Effector memory CD8-positive, alpha-beta T cell (primary cell): ENCODE measurements at places on chromosomes 2 and 18.

GRCh38 chr2:146108993-146109392 lies 1589.1 kb upstream of the ZEB2 start:
- H3K4me3 ChIP-seq, result no peak overlapping the region
- DNase-seq, result no peak
- H3K4me1 ChIP-seq, result no peaks in the 10 kb centered on the region
- no peaks in the 10 kb centered on the region for H3K27me3 ChIP-seq

DNA sequence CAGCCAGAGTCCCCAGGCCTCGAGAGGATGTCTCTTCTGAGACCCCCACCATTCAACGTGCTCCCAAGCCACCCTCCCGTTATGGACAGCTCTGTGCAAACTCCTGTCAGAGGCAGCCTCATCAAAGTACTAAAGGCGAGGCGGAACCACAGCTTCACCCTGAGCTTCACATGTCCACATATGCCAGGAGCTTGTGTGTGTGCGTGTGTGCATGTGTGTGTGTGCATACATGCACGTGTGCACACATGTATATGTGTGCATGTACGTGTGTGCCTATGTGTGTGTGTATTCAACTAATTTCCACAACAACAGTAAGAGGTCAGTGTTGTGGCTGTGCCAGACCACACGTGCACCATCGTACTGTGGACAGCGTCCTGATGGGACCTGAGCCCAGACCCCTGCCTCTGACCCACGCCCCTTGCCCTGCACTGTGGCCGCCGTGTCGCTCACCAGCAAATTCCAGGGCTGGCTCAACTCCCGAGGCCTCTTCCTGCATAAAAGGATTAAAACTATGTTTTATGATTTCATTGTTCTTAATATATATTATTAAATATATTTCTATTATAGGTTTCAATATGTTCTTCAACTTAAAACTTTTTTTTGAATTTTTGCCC lies 444.8 kb downstream of the EIPR1 start:
- no peaks in the 10 kb centered on the region for H3K27me3 ChIP-seq
- no peaks in the 10 kb centered on the region for H3K4me1 ChIP-seq
- no peak overlapping the region for H3K4me3 ChIP-seq
- no peak overlapping the region for H3K27ac ChIP-seq
- H3K36me3 ChIP-seq, result peaks cover 2% of the 10 kb centered on the region

- H3K4me3 ChIP-seq, result no peak overlapping the region
- H3K27ac ChIP-seq, result no peak overlapping the region
- H3K36me3 ChIP-seq, result no peaks in the 10 kb centered on the region
- peaks cover 56% of the 10 kb centered on the region for H3K27me3 ChIP-seq
- H3K4me1 ChIP-seq, result peaks cover 3% of the 10 kb centered on the region
- no peak for DNase-seq
Observed at GRCh38 chr2:56184500-56185011, 766 bp downstream of the CCDC85A start.

DNA sequence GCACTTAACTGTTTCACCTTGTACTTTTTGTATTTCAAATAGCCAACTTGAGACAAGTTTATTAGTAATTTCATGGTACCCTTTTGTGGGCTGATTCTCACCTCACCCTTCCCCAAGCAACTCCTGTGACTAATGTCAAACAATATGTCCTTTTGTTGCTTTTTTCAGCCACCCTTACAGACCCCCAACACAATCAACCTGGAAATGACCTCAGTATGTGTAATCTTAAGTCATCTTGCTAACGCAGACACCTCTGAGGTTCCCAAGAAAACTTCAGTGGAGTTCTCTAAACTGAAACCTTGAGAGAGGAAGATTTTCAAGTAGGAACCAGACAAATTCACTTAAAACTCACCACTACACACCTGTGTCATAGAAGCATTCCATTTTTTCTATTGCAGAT lies 69.5 kb downstream of the KYNU start:
- no peaks in the 10 kb centered on the region for H3K36me3 ChIP-seq
- H3K27me3 ChIP-seq, result peaks cover 31% of the 10 kb centered on the region
- no peak for DNase-seq
- H3K27ac ChIP-seq, result no peak overlapping the region

GRCh38 chr2:212957624-212958023 lies 193.8 kb downstream of the IKZF2 start:
- no peaks in the 10 kb centered on the region for H3K27me3 ChIP-seq
- peaks cover 43% of the 10 kb centered on the region for H3K4me1 ChIP-seq
- H3K4me3 ChIP-seq, result peak overlapping the region; percentile 66
- H3K27ac ChIP-seq, result peak overlapping the region; percentile 88
- no peak for DNase-seq

- no peaks in the 10 kb centered on the region for H3K36me3 ChIP-seq
- H3K4me1 ChIP-seq, result no peaks in the 10 kb centered on the region
- H3K27ac ChIP-seq, result no peak overlapping the region
- no peak for DNase-seq
- peaks cover 63% of the 10 kb centered on the region for H3K27me3 ChIP-seq
- H3K4me3 ChIP-seq, result no peak overlapping the region
Observed at GRCh38 chr2:26697425-26697824, 4.9 kb downstream of the KCNK3 start.

GRCh38 chr2:71601136-71602114 lies 148.1 kb downstream of the DYSF start:
- peaks cover 3% of the 10 kb centered on the region for H3K36me3 ChIP-seq
- H3K27me3 ChIP-seq, result peaks cover 6% of the 10 kb centered on the region
- no peak for DNase-seq
- no peak overlapping the region for H3K27ac ChIP-seq
- H3K4me1 ChIP-seq, result no peaks in the 10 kb centered on the region

DNA sequence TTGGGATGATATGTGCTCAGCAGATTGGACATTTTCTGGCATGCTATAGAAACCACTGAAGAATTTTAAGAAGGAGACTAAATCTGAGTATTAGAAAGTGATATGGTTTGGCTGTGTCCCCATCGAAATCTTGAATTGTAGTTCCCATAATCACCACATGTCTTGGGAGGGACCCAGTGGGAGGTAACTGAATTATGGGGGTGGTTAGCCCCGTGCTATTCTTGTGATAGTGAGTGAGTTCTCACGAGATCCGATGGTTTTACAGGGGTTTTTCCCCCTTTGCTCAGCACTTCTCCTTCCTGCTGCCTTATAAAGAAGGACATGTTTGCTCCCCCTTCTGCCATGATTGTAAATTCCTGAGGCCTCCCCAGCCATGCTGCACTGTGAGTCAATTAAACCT lies 535.9 kb upstream of the VRK2 start:
- no peak for DNase-seq
- H3K27me3 ChIP-seq, result no peaks in the 10 kb centered on the region
- peaks cover 2% of the 10 kb centered on the region for H3K36me3 ChIP-seq
- H3K27ac ChIP-seq, result no peak overlapping the region
- H3K4me1 ChIP-seq, result no peaks in the 10 kb centered on the region

GRCh38 chr2:239594019-239594771 lies 193.4 kb upstream of the HDAC4 start:
- DNase-seq, result no peak
- peak overlapping the region; percentile 19 for H3K27ac ChIP-seq
- no peaks in the 10 kb centered on the region for H3K4me1 ChIP-seq
- no peak overlapping the region for H3K4me3 ChIP-seq
- peaks cover 2% of the 10 kb centered on the region for H3K36me3 ChIP-seq
- H3K27me3 ChIP-seq, result no peaks in the 10 kb centered on the region

- H3K27me3 ChIP-seq, result no peaks in the 10 kb centered on the region
- no peak overlapping the region for H3K4me3 ChIP-seq
- H3K36me3 ChIP-seq, result peaks cover 78% of the 10 kb centered on the region
- no peak for DNase-seq
Observed at GRCh38 chr2:237746302-237747080, 52.1 kb upstream of the RBM44 start.

GRCh38 chr18:80232030-80232429 lies 15.3 kb downstream of the PARD6G start:
- H3K27ac ChIP-seq, result no peak overlapping the region
- no peaks in the 10 kb centered on the region for H3K36me3 ChIP-seq
- H3K4me1 ChIP-seq, result no peaks in the 10 kb centered on the region
- H3K4me3 ChIP-seq, result no peak overlapping the region
- DNase-seq, result no peak

- no peak overlapping the region for H3K4me3 ChIP-seq
- peaks cover 18% of the 10 kb centered on the region for H3K27me3 ChIP-seq
- no peak for DNase-seq
- no peaks in the 10 kb centered on the region for H3K36me3 ChIP-seq
- no peak overlapping the region for H3K27ac ChIP-seq
- no peaks in the 10 kb centered on the region for H3K4me1 ChIP-seq
Observed at GRCh38 chr2:19762142-19762541, 139.6 kb downstream of the TTC32 start.

GRCh38 chr18:80200932-80201672 lies 46.2 kb downstream of the PARD6G start:
- peaks cover 4% of the 10 kb centered on the region for H3K4me1 ChIP-seq
- H3K4me3 ChIP-seq, result no peak overlapping the region
- H3K27ac ChIP-seq, result peak overlapping the region; percentile 19
- peaks cover 70% of the 10 kb centered on the region for H3K27me3 ChIP-seq
- peaks cover 2% of the 10 kb centered on the region for H3K36me3 ChIP-seq
- no peak for DNase-seq

DNA sequence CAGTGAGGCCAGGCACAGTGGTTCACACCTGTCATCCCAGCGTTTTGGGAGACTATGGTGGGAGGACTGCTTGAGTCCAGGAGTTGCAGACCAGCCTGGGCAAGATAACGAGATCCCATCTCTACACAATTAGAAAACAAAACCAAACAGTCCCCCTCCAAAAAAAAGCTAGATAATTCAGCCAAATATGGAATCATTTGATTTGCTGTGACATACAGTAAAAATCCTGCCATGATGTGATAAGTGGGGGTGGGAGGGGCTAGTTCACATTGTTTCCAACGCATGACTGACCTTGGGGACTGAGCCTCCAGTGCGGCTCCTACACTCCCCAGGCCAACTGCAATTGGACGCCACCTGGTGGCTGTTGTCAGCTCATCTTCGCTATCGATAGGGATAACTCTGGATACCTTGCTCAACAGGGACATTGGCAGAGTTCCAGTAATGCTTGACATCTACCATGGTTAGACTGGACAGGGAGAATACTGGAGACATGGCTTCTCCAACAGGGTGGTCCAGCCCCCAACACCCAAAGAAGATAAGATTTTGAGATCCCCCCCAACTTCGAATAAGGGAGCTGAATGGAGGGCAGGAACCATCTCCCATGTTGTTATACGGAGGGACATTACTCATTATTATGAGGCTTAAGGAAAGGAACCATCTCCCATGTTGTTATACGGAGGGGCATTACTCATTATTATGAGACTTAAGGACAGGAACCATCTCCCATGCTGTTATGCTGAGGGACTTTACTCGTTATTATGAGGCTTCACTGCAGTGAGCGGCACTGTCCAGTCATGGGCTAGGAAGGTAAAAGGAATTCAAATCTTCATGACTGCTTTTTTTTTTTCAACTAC lies 135.9 kb downstream of the TGIF1 start:
- peak; percentile 70 for DNase-seq
- H3K4me1 ChIP-seq, result peaks cover 10% of the 10 kb centered on the region
- no peaks in the 10 kb centered on the region for H3K27me3 ChIP-seq
- no peaks in the 10 kb centered on the region for H3K36me3 ChIP-seq

DNA sequence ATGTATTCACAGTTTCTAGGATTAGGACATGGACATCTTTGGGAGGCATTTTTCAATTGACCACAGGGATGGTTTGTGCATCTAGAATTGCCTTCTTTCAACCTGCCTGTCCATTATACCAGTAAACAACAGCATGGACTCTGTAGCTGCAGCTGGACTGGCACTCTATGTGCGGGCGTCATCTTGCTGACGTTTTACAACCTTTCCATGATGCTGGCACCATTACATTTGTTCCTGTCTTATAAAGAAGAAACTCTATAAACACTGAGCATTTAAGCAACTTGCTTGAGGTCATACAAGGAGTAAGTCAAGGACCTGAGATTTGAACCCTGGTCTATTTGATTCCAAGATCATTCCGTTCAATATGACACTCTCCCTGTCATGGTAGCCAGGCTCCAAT lies 25.4 kb upstream of the IGFBP5 start:
- no peaks in the 10 kb centered on the region for H3K36me3 ChIP-seq
- H3K27ac ChIP-seq, result no peak overlapping the region
- H3K4me3 ChIP-seq, result no peak overlapping the region
- DNase-seq, result no peak
- H3K27me3 ChIP-seq, result peaks cover 80% of the 10 kb centered on the region
- no peaks in the 10 kb centered on the region for H3K4me1 ChIP-seq

DNA sequence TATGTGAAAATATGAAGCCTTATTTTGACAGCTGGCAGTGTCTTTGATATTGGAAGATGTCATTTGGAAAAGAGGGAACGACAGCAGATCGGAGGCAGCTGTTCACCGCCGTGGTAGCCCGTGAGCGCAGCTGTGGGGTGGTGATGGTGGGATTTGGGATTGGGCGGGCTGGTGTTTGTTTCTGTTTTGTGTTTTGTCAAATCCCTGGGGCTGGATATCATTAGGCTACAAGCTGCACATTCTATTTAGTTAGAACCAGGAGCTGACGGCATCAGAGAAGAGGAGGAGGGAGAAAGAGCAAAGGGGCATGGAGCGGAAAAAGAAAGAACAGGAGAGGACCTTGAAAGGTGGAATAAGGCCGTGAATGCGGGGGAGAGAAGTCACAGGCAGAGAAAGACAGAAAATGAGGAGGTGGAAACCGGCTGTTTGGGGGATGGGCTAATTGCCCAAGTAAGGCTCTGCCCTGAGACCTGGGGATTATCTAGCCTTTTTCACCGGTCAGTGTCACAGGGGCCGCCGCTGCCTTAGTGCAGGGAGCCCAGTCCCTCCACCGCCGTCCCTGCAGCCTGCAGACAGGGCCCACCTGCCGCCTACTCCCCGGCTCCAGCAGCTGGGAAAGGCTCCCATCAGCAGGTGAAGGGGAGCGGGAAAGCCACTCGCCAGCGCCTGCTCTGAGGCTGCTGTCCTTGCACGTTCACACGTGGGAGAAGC lies 88.0 kb downstream of the ZCCHC2 start:
- no peaks in the 10 kb centered on the region for H3K4me1 ChIP-seq
- no peaks in the 10 kb centered on the region for H3K36me3 ChIP-seq
- H3K27ac ChIP-seq, result no peak overlapping the region
- DNase-seq, result no peak
- H3K4me3 ChIP-seq, result no peak overlapping the region

DNA sequence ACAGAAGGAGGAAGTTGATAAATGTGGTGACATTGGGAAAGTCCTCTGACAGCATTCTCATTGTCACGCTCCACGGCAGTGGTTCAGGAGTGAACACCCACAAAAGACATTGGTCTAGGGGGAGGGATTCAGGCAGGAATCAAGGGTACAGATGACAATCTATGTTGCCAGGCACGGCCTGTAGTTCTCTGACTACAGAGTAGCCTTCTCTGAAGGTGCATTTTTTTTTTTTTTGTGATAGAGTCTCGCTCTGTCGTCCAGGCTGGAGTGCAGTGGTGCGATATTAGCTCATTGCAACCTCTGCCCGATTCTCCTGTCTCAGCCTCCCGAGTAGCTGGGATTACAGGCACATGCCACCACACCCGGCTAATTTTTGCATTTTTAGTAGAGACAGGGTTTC lies 7.4 kb upstream of the MOB1A start:
- no peak for DNase-seq
- peak overlapping the region; percentile 81 for H3K27ac ChIP-seq
- peaks cover 4% of the 10 kb centered on the region for H3K4me1 ChIP-seq
- H3K36me3 ChIP-seq, result no peaks in the 10 kb centered on the region
- no peak overlapping the region for H3K4me3 ChIP-seq
